ENCODE measurements at places on chromosomes 13 and 19.

GRCh38 chr19:7691497-7691896 lies 10.4 kb downstream of the FCER2 start:
- DNase-seq, result no peak

GRCh38 chr19:872266-872951 lies 12.9 kb downstream of the CFD start:
- DNase-seq, result peak; percentile 90

DNA sequence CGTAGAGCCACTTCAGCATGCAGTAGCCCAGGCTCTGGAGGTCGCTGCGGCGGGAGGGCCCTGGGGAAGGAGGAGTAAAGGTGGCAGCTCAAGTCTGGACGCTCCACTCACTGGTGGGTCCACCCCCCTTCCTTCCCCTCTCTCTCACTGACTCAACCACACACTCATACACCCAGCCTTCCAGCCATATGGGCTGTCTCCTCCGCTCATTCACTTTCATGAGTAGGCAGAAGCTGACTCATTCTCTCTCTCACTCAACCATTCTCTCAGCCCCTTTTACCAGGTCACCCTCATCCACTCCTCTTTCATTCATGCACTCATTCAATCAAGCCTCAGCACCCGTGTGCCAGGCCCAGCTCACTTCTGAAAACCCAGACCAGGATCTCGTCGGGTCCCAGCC lies 27.5 kb upstream of the SIGLEC11 start:
- DNase-seq, result no peak

GRCh38 chr13:65914716-65915115 lies 1315.4 kb downstream of the PCDH9 start:
- DNase-seq, result no peak

GRCh38 chr13:44932171-44932849 lies 57.0 kb downstream of the NUFIP1 start:
- no peak for DNase-seq

GRCh38 chr13:107035186-107035585 lies 467.2 kb upstream of the ARGLU1 start:
- no peak for DNase-seq

DNA sequence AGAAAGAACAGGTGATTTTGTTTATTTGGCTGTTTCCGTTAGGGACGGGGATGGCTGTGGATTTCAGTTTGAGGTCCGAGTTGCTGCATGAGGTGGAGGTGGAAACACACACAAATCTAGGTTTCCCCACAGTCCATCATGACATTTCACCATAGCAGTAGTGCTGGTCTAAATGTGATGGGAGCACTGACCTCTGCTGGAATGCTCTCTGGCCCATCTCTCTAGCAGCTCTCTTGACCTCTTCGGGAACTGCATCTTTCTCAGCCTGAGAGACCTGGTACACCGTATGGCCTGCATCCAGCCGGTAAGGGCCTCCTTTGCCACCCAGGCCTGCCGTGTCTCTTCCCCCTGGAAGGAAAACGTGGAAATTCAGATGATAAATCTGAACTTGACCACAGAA lies 154.0 kb downstream of the RGCC start:
- DNase-seq, result no peak

DNA sequence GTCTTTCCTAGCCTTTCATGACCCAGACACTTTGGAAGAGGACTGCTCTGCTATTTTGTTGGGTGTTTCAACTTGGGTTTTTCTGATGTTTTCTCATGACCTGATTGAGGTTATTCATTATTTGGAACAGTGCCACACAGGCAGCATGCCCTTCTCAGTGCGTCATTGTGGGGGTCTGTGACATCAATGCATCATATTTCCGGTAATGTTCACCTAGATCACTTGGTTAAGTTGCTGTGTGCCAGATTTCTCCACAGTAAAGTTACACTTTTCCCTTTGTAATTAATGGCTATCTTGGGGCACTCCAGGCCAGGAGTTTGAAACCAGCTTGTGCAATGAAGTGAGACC lies 124.4 kb downstream of the SIPA1L3 start:
- DNase-seq, result no peak

GRCh38 chr13:83220241-83220640 lies 662.0 kb downstream of the SLITRK1 start:
- DNase-seq, result no peak

GRCh38 chr13:29994911-29995595 lies 144.6 kb upstream of the UBL3 start:
- DNase-seq, result no peak

DNA sequence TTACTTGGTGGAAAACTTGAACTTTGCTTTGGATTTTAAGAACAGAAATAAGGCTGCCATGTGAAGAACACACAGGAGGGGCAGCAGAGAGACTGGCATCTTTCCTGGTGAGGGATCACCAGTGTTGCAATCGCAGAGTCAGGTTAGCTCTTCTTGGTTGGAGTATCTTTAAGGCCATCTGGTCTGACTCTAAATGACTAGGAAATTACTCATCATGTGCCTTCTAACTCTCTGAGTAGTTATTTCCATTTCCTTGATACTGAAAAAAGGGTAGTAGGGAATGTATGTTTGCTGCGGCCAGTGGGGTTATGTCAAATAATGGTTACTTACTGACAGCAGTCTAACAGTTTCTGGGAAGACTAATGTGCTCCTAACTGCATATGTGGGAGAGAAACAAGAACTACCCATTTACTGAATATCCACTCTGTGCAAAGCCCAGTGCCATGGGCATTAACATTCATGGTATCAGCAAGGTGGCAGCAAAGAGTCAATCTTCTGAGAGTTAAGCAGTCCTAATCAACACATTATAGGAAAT lies 122.1 kb downstream of the COG6 start:
- peak; percentile 82 for DNase-seq

DNA sequence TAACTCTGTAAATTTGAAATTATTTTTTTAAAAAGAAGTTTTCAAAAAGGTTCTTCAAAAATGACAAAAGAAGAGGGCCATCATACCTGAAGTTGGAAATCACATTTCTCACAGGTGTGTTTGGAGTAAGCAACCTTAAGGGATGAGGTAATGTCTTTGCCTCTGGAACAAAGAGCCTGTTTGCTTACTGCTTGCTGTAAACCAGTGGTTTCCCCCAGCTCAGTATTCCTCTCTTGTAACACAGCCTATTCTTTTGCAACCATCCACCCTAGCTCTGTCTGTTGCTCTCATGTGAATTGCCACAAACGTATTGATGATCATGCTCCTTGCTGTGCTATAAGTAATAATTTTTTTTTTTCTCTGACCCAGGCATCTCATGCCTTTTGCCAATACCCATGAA lies 38.1 kb downstream of the UCHL3 start:
- peak; percentile 8 for DNase-seq

DNA sequence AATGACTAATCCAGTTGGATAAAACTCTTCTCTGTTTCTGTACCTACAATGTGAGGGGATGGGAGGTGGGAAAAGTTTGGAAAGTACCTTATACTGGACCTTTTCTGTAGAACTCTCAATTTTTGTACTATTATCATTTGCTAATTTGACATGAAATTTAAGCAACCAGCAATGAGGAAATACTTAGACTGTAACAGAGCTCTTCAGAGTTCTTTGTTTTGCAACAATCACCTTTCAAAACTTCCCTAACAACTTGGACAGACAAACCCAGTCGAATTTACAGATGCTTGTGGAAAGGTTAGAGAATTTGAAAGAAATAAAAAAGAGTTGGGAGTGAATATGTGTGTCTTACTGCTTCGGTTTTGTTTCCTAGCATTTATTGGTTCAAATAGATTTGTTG lies 16.8 kb downstream of the KBTBD7 start:
- DNase-seq, result peak; percentile 41

GRCh38 chr13:38624822-38625221 lies 62.1 kb upstream of the FREM2 start:
- DNase-seq, result no peak

- no peak for DNase-seq
Measured at GRCh38 chr13:54034047-54034446, 1005.4 kb downstream of the OLFM4 start.

DNA sequence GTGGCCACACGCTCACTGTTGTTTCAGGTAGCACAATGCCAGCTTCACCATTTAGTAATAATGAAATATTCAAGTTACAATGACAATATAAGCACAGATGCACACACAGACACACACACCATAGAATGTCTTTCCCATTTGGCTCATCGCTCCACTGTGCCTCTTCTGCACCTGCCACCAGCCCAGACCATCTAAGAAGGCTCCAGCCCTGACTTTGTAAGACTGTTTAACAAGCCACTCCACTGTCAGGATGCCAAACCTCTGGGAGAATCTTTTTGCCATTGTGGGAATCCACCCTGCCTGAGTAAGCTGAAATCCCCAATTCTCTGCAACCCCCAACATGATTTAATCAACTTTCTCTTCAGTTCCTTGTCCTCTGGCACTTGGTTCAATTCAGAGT lies 60.6 kb downstream of the LHFPL6 start:
- no peak for DNase-seq

- no peak for DNase-seq
Measured at GRCh38 chr19:39405261-39405957, 1.2 kb upstream of the ZFP36 start.

DNA sequence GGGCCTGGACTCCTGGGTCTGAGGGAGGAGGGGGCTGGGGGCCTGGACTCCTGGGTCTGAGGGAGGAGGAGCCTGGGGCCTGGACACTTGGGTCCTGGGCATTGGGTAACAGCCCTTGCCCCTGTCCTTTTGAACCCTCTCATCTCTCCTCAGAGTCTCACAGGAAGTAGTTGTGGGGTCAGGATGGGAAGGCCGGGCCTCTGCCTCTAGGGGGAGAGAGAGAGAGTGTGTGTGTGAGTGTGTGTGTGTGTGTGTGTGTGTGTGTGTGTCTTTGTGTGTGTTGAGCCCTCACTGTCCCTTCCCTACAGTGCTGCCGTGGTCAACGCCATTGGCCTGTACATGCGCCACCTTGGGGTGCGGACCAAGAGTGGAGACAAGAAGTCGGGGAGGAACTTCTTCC lies 10.9 kb downstream of the ARHGEF1 start:
- DNase-seq, result peak; percentile 68

- DNase-seq, result peak; percentile 94
Measured at GRCh38 chr19:342801-343421, 1.7 kb downstream of the MIER2 start.

GRCh38 chr19:35908973-35909683 lies 1.0 kb upstream of the TYROBP start:
- peak; percentile 100 for DNase-seq

- DNase-seq, result peak; percentile 72
Measured at GRCh38 chr19:17235300-17235970, 9.4 kb downstream of the OCEL1 start.

DNA sequence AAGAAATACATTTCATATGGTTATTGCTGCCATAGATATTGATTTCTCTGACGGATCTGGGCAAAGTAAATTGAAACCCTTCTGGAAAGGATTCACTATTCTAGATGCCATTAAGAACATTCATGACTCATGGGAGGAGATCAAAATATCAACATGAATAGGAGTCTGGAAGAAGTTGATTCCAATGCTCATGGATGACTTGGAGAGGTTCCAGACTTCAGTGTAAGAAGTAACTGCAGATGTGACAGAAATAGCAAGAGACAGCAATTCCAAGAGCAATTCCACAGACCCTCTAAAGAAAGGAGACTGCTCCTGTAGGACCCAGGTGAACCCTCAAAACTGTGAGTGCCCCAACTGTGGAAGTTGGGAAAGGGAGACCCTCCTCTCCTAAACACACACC lies 30.9 kb upstream of the KCTD12 start:
- DNase-seq, result no peak

GRCh38 chr13:36088463-36088862 lies 42.7 kb downstream of the DCLK1 start:
- no peak for DNase-seq

GRCh38 chr19:32067685-32068084 lies 277.7 kb upstream of the ZNF507 start:
- DNase-seq, result no peak

GRCh38 chr13:95902741-95903140 lies 150.5 kb downstream of the UGGT2 start:
- no peak for DNase-seq

DNA sequence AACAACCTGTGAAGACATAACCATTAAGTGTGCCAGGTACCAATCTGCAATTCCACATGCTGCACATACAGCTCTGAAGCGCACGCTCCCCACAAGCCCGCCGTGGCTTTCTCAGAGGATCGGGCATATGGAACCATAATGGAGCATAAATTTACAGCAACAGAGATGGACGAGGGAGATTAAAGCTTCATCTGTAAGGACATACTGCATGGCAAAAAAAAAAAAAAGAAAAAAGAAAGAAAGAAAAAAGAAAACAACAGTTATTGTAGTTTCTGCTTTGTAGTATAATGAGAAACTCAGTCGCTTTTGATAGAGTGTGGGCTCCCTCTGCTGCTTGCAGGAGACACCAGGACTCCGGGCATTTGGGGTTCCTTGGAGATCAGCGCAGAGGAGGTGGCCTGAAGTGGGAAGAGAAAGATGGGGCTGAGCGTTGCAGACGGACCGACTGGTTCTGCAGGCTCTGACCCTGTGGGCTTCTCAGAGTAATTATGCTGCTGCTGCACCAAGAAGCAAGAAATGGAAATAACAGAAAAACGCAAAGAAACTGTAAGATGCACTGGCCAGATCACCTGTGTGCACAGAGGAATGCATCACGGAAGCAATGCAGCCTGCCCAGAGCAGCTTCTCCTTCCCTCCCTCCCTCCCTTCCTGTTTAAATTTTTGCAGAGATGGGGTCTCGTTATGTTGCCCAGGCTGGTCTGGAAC lies 10.8 kb upstream of the PDCD5 start:
- DNase-seq, result peak; percentile 67

DNA sequence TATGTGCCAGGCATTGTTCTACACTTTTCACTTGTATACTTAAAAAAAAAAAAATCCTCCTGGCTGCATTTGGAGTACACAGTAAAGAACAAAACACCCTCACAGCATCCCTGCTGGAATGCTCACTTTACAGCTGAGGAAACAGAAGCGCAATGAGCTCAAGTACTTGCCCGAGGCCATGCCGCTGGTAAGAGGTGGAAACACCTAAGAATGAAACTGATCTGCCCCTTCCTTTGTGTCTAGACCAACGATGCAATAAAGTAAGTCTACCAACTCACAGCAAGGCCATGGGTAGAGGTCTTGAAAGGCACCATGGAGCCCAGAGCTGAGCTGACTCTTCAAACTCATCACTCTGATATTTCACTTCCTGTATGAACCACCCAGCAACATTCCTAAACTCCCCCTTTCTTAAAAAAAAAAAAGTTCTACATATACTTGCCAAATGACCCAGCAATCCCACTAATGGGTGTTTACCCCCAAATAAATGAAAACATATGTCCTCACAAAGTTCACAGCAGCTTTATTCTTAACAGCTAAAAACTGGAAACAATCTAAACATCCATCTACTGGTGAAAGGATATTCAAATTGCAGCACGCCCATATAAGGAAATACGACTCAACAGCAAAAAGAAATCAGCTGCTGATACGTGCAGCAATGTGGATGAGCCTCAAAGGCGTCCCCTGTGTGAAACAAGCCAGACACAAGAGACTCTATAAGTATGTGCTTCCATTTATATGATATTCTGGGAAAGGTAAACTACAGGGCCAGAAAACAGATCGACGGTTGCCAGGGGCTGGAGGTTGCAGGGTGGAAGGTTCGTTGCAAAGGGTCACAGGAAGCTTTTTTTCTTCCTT lies 236.6 kb upstream of the MAB21L1 start:
- DNase-seq, result no peak

DNA sequence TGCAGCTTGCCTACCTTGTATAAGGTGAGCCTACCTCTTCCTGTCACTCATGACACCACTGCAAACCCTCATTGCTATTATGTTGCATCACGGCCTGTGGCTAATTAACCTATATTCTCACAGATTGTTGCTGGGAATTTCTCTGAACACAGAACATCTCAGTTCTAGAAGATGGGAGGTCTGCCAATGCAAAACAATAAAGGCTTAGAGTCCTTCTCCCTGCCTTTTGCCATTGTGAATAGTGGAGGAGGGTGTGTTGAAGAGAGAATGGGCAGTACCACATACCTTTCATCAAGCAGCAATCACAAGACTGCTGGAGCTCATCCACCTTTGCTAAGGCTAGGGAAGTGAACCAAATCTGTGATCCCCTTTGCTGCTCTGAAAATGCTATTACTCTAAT lies 34.4 kb downstream of the WDFY2 start:
- no peak for DNase-seq

Measured in MV-4-11 (cell line).